Activated T-cell treated with anti-CD3 and anti-CD28 coated beads for 4 hours (primary cell): ENCODE measurements at places on chromosomes 2 and 18.
A peak's percentile ranks its signal among the peaks of the same experiment; 100 is the strongest.

DNA sequence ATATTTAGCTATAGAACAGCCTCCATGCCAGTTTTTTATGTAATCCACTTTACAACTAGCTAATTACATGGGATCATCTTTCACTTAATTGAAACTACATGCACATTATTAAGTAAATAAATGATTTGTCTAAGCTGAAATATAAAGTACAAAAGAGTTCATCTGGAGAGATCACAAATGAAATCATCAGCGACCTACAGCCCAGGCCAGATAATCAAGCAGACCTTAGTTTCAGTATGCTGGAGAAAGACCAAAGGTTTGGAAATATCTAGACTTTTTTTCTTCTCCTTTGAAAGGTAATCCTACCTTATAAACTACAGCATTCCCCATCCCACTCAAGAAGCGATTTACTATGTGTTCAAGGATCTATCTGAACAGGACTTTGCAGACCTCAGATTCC is 26.5 kb downstream of the FIGN start:
- no peak for DNase-seq

DNA sequence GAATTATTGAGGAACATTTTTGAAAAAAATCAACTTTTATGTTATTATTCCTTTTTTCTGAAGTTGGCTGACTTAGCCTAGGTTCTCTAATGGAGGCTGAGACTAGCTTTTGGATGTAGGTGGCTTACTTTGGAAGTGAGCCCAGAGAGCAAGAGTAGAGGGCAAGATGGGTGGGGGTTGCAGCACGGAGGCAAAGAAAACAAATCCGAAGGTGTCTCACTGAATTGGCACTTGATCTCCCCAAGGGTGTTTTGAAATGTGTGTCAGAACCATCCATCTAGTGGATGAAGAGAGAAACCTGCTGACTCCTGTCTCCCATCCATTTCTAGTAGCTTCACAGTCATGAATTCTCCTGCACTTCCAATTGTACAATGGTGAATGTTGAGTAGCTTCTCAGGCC is 390.7 kb downstream of the TMEM182 start:
- no peak for DNase-seq

- no peak for DNase-seq
These were observed 316.1 kb upstream of the RAB12 start for GRCh38 chr18:8293184-8293583.

- peak; percentile 48 for DNase-seq
These were observed 2.3 kb upstream of the MAL start for GRCh38 chr2:95023222-95023597.

GRCh38 chr2:152038441-152038958 is 60.3 kb downstream of the CACNB4 start:
- DNase-seq = no peak

- DNase-seq = no peak
These were observed 35.1 kb downstream of the ITGB1BP1 start for GRCh38 chr2:9388199-9388681.

- peak; percentile 68 for DNase-seq
These were observed 18.1 kb downstream of the LPIN2 start for GRCh38 chr18:2994603-2995432.

- DNase-seq = no peak
These were observed 36.5 kb downstream of the OSR1 start for GRCh38 chr2:19321946-19322345.

- DNase-seq = no peak
These were observed 221.8 kb upstream of the OSR1 start for GRCh38 chr2:19580264-19580663.

DNA sequence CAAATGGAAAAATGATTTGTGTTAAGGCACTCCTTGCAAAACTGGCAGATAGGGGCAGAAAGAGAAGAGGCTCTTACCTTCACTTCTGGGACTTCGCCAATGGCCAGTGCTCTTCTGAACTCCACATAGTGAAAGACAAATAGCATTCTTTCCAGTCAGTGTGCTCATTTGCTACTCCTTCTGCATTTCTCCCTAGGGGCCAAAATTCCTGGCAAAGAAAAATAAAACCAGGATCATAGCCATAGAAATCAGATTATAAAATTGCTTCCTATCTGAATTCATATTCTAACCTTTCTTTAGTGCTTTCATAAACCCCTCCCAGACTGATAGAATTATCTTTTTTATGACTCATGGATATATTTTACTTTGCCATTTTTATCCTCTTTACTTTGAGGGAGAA is 56.9 kb upstream of the PELI1 start:
- no peak for DNase-seq

GRCh38 chr2:241798631-241799521 is 10.1 kb upstream of the NEU4 start:
- no peak for DNase-seq

GRCh38 chr2:85171916-85172315 is 38.7 kb downstream of the TCF7L1 start:
- DNase-seq = no peak

DNA sequence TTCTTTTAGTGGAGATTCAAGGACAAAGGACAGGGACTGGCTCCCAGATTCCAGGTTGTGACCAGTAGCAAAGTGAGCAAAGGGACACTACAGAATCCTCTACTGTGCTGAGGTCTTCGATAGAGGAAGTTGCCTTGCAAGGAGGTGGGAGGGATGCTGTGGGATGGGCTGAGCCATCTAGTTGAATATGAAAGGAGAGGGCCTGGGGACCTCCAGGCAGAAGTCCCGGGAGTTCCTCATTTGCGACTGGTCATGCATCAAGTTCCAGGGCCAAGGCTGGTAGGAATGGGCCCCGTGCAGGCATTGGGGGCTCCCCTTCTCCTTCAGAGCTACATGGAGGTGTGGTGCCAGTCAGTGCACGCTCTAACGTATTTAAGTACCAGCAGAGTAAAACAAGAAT is 12.6 kb upstream of the PROM2 start:
- no peak for DNase-seq

- DNase-seq = no peak
These were observed 441.7 kb upstream of the HNMT start for GRCh38 chr2:137522620-137523011.

DNA sequence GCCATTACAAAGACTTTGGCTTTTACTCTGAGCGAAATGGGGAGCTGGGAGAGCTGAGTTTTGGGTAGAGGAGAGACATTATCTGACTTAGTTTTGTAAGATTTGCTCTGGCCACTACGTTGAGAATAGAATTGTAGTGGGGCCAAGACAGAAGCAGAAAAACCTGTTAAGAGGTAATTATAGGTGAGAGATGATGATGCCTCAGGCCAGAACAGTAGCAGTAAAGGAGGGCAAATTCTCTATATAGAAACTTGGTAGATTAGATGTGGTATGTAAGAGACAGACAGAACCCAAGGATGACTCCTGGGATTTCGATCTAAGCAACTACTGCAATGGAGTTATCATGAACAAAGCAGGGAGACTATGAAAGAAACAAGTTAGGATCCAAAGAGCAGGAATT is 17.4 kb upstream of the CREB1 start:
- no peak for DNase-seq

DNA sequence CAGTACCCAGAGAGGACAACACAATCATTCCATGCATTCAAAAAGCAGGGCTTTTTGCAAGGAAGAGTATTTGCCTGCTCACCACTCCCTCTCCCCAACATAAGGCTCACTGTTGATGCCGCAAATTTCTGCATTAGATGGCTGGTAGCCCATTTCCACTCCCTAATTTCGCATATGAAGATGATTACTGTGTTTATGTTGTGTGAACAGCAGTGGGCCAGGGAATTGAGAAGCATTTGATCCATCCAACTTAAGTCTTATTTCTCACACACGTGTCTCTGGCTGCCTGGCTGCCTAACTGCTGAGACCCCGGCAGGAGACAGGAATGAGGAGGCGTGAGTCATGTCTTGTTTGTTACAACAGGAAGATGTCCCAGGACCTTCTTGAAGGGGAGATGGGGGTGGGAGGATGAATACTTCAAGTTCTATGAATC is 294.1 kb downstream of the ALK start:
- DNase-seq = no peak

- DNase-seq = no peak
These were observed 12.1 kb downstream of the ADAM17 start for GRCh38 chr2:9543557-9543956.

GRCh38 chr2:170162271-170162632 is 15.7 kb upstream of the MYO3B start:
- DNase-seq = no peak

GRCh38 chr2:18912225-18912888 is 323.0 kb upstream of the NT5C1B start:
- no peak for DNase-seq

DNA sequence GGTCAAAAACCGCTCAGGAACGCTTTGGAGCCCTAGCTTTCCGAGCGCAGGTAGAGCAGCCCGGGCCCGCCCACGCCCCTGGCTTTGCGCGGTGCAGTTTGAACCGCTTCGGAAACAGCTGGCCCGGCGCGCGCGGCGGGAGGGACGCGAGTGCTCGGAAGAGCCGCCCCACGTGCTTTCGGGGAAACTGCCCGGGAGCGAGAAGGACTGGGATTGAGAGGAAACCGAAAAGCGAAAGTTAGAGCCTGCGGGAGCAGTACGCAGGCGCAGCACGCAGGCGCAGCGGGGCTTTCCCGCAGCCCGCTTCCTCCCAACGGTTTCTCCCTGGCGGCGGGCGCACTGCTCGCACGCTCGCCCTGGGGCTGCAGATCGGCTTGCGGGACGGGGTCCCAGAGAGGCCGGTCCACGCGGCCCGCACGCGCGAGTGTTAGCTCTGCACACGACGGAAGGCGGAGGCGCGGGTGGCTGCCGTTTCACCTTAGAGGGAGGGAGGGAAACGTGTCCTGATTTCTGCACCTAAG is 6.3 kb upstream of the STAT1 start:
- peak; percentile 91 for DNase-seq
